ENCODE measurements at places on chromosomes 4 and X. TPM values are rescaled to one million over a fixed set of nuclear protein-coding genes. Genes with fewer than 3 reads are reported as not detected.

AFM gene
- 232 TPM for polyA plus RNA-seq

- no peak overlapping the region for H3K4me3 ChIP-seq
- no peaks in the 10 kb centered on the region for H3K27me3 ChIP-seq
- H3K36me3 ChIP-seq = no peaks in the 10 kb centered on the region
- DNase-seq = no peak
- no peaks in the 10 kb centered on the region for H3K4me1 ChIP-seq
- no peak overlapping the region for H3K27ac ChIP-seq
Measured at GRCh38 chr4:36322921-36323354, 41.5 kb downstream of the DTHD1 start.

CYSLTR1 gene
- 0.54 TPM for polyA plus RNA-seq

- H3K4me3 ChIP-seq = no peak overlapping the region
- no peaks in the 10 kb centered on the region for H3K4me1 ChIP-seq
- no peak for DNase-seq
- no peaks in the 10 kb centered on the region for H3K27me3 ChIP-seq
Measured at GRCh38 chr4:114626196-114626595, 27.6 kb downstream of the UGT8 start.

MED12 gene
- polyA plus RNA-seq = 5.4 TPM

GLRB gene
- polyA plus RNA-seq = 0.53 TPM

DNA sequence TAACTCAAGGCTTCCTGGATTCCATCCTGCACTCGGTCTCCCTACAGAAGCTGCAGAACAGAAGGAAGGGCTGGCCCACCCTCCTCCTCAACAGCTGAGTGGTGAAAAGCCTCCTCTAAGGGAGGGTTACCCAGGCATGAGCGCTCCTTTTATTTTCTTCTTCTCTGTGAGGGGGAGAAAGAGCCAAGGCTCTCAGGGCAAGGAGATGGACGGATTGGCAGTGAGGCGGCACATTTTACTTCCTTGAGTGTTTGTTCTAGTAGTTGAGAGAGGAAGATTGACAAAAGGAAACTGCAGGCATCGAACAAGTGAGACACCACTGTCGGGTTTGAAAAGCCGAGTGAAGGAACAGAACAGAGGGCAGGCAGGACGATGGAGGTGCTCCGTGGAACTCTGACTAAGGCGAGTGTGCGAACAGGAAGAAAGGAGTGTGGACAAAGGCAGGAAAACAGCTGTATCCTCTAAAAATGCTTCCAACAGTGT, 38.4 kb upstream of the STS start:
- no peaks in the 10 kb centered on the region for H3K27me3 ChIP-seq
- H3K4me3 ChIP-seq = no peak overlapping the region
- no peak overlapping the region for H3K27ac ChIP-seq

GRCh38 chrX:11591723-11592346, 73.9 kb downstream of the ARHGAP6 start:
- no peaks in the 10 kb centered on the region for H3K4me1 ChIP-seq
- H3K27me3 ChIP-seq = no peaks in the 10 kb centered on the region
- H3K36me3 ChIP-seq = no peaks in the 10 kb centered on the region
- no peak for DNase-seq

BTK gene
- polyA plus RNA-seq = 0.99 TPM

GRCh38 chr4:151519728-151520415, 110.9 kb downstream of the FHIP1A start:
- no peak overlapping the region for H3K27ac ChIP-seq
- no peaks in the 10 kb centered on the region for H3K27me3 ChIP-seq
- H3K4me1 ChIP-seq = no peaks in the 10 kb centered on the region
- H3K36me3 ChIP-seq = no peaks in the 10 kb centered on the region

- no peak overlapping the region for H3K4me3 ChIP-seq
- DNase-seq = no peak
- H3K27ac ChIP-seq = no peak overlapping the region
- H3K4me1 ChIP-seq = no peaks in the 10 kb centered on the region
- H3K36me3 ChIP-seq = no peaks in the 10 kb centered on the region
- H3K27me3 ChIP-seq = no peaks in the 10 kb centered on the region
Measured at GRCh38 chrX:39853417-39854030, 244.2 kb downstream of the BCOR start.

DNA sequence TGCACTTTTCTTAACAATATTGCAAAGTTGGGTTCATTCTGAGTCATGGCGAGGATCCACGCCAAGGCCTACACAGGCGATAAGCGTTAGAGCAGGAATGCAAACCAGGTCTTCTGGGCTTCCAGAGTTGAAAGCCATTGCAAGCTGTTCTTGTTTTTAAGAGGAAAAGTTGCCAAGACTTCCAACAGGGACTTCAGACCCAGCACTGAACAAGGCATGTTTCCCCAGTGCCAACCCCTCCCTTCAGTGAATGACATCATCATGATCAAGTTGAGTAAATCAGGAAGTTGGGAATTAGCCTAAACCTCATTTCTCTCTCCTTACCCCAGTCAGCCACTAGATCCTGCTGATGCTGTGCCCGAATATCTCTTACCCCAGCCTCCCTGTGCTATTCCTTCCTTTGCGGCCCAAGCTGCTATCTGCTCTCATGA, 355.1 kb downstream of the HS3ST1 start:
- H3K4me3 ChIP-seq = no peak overlapping the region
- H3K36me3 ChIP-seq = no peaks in the 10 kb centered on the region
- no peaks in the 10 kb centered on the region for H3K4me1 ChIP-seq
- no peak overlapping the region for H3K27ac ChIP-seq
- no peak for DNase-seq

GRCh38 chr4:28167411-28167810, 1306.8 kb downstream of the STIM2 start:
- H3K27me3 ChIP-seq = no peaks in the 10 kb centered on the region
- no peak overlapping the region for H3K27ac ChIP-seq
- no peaks in the 10 kb centered on the region for H3K4me1 ChIP-seq
- H3K36me3 ChIP-seq = no peaks in the 10 kb centered on the region

GRCh38 chr4:127783026-127783769, 1.1 kb downstream of the HSPA4L start:
- DNase-seq = peak; percentile 44
- H3K4me1 ChIP-seq = peaks cover 5% of the 10 kb centered on the region

- no peak overlapping the region for H3K4me3 ChIP-seq
- DNase-seq = no peak
- no peaks in the 10 kb centered on the region for H3K27me3 ChIP-seq
- no peaks in the 10 kb centered on the region for H3K36me3 ChIP-seq
- no peak overlapping the region for H3K27ac ChIP-seq
- no peaks in the 10 kb centered on the region for H3K4me1 ChIP-seq
Measured at GRCh38 chr4:120446051-120446567, 379.5 kb upstream of the MAD2L1 start.

GRCh38 chrX:63349307-63349706, 1.8 kb downstream of the SPIN4 start:
- H3K4me3 ChIP-seq = no peak overlapping the region
- no peaks in the 10 kb centered on the region for H3K36me3 ChIP-seq
- no peaks in the 10 kb centered on the region for H3K27me3 ChIP-seq
- no peak for DNase-seq

DNA sequence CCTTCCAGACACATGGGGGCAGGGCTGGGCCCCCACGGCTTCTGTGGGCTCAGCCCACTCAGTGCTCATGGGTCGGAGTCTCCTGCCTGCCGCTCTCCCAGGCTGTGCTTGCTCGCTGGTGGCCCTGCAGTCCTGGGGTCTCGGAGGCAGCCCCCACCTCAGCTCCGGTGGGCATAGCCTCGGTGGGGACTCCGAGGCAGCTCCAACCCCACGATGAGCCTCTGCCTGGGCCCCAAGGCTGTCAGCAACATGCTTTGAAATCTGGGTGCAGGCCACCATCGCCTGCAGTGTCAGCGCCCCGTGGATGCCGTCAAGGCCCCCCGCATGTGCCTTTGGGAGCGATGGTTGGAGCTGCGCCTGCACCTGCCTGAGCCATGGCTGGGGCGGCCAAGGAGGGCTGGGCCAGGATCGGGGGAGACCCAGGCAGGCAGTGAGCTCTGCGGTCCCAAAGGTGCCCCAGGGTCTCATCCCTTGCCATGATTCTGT, 30.2 kb upstream of the SPON2 start:
- H3K27ac ChIP-seq = peak overlapping the region; percentile 4
- peaks cover 7% of the 10 kb centered on the region for H3K4me1 ChIP-seq
- H3K36me3 ChIP-seq = no peaks in the 10 kb centered on the region
- no peak overlapping the region for H3K4me3 ChIP-seq

PRICKLE3 gene
- polyA plus RNA-seq = 3.3 TPM

GRCh38 chr4:57865264-57865663, 755.1 kb upstream of the IGFBP7 start:
- no peak overlapping the region for H3K27ac ChIP-seq
- no peak overlapping the region for H3K4me3 ChIP-seq
- H3K4me1 ChIP-seq = no peaks in the 10 kb centered on the region
- no peaks in the 10 kb centered on the region for H3K36me3 ChIP-seq

DNA sequence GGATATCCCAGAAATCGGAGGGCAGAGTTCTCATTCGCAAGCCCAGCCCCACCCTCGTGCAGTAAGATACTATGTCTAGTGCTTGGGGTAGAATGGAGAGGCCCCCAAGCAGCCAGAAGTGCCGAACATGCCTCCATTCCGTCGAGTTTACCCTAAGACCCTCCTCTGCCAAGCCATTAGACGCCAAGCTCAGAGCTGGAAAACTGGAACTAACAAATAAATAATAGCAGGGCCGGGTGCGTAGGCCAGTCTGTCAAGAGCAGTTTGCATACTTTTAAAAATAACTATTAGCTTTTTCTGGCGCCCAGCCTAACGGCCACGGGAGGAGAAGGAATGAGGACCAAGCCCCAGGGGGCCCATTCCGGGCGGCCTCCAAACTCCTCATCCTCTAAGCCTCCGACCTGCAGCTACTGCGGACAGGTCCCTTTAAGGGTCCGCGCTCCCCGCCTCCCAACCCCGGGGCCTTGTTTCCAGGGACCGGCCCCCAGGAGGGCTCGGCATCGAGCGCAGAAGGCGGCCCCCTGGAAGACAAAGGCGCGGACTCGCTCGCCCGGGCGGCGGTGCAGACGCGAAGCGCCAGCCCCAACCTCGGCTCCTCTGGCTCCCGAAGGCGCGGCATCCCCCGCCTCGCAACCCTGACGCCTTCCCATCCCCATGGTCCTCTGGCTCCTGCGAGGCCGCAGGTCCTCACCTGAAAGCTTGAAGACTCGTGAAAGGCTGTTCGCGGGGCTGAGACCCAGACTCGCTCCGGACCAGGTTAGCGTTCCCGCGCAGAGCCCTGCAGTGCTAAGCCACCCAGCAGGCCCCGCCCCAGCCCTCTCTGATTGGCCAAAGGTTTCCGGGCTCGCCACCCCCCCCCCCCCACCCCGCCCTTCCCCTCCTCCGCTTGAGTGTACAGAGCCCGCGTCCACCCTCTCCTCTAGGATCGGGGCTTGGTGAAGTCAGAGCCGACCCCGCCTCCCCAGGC, at the start of gene TMSB15A:
Gene TMSB15A, minus strand, starts transcription at position 765 of the 967 bp plus-strand sequence.
- peaks cover 8% of the 10 kb centered on the region for H3K4me1 ChIP-seq
- no peaks in the 10 kb centered on the region for H3K36me3 ChIP-seq
- H3K4me3 ChIP-seq = peak within 1 kb of the TSS; percentile 43
- no peaks in the 10 kb centered on the region for H3K27me3 ChIP-seq

PRAF2 gene
- polyA plus RNA-seq = 8.2 TPM

SLC16A2 gene
- polyA plus RNA-seq = 32.7 TPM

- no peaks in the 10 kb centered on the region for H3K36me3 ChIP-seq
- no peak overlapping the region for H3K27ac ChIP-seq
- no peaks in the 10 kb centered on the region for H3K4me1 ChIP-seq
- H3K27me3 ChIP-seq = no peaks in the 10 kb centered on the region
- H3K4me3 ChIP-seq = no peak overlapping the region
Measured at GRCh38 chrX:10633722-10634121, 13.3 kb upstream of the MID1 start.

DNA sequence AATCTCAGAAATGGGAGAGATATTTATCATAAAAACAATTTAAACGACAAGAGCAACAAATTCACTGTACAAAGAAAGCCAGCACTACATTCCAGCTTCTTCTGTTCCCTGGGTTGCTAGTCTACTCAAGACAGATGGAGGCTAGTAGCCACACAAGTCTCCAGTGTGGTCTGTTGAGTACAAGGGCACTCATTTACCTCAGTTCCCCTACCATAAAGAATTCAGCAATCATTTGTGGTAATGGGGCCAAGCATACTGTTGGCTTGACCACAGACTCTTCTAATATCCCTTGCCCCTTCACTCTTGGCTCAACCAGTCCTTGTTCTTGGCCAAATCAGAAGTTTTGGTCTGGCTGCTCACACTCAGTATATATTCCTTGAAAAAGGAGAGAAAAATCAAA, 212.3 kb downstream of the COX18 start:
- no peaks in the 10 kb centered on the region for H3K27me3 ChIP-seq
- no peak overlapping the region for H3K27ac ChIP-seq
- DNase-seq = no peak
- no peak overlapping the region for H3K4me3 ChIP-seq

DNA sequence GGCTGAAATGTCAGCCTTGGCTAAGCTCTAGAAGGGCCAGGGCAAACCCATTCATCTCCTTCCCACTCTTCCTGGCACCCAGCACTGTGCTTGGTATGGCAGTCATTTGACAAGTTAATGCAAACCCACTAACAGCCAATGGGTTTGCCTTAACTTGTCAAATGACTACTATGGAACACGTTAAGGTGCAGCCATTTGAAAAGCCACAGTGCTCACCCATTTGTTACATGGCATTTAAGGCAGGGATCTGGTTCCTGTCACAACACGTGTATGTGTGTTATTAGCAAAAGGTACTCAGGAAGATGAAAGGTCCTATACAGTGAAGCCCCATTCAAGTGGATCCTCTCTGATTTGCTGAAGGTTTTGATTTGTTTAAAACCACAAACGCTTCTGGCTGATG, 7.2 kb downstream of the CRMP1 start:
- H3K4me1 ChIP-seq = no peaks in the 10 kb centered on the region
- no peaks in the 10 kb centered on the region for H3K36me3 ChIP-seq
- no peak for DNase-seq
- H3K27ac ChIP-seq = no peak overlapping the region
- H3K4me3 ChIP-seq = no peak overlapping the region
- H3K27me3 ChIP-seq = peaks cover 14% of the 10 kb centered on the region

DNA sequence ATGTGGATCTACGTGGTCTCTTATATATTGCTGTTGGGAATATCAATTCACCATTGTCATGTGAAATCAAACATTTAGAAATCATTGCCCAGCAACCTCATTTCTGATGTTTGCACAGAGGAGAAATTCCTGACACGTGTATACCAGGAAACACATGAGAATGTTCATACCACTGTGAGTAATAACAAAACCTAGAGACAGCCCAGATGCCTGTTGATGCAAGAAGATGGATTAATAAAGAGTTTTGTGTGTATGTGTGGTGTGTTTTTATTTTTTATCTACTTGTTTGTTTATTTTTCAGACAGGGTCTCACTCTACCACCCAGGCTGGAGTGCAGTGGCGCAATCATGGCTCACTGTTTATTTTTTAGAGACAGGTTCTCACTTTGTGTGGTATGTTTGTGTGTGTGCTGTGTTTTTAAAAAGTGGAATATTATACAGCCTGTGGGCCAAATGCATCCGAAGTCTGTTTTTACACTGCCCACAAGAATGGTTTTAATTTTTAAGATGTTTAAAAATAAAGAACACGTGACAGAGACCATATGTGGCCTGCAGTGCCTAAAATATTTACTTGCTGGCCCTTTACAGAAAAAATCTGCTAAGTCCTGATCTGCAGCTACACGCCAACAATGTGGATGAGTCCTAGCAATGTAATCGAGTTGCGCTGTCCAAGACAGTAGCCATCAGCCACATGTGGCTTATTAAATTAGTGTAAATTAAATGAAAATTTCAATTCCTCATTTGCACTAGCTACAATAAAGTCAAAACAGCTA, 39.2 kb downstream of the TXLNG start:
- H3K4me3 ChIP-seq = no peak overlapping the region
- H3K4me1 ChIP-seq = peaks cover 2% of the 10 kb centered on the region
- no peak overlapping the region for H3K27ac ChIP-seq
- DNase-seq = no peak
- H3K27me3 ChIP-seq = no peaks in the 10 kb centered on the region
